ENCODE measurements at places on chromosomes 2 and 18.

GRCh38 chr2:109382951-109383350 is 230.8 kb downstream of the SEPTIN10 start:
- peak; percentile 82 for DNase-seq

DNA sequence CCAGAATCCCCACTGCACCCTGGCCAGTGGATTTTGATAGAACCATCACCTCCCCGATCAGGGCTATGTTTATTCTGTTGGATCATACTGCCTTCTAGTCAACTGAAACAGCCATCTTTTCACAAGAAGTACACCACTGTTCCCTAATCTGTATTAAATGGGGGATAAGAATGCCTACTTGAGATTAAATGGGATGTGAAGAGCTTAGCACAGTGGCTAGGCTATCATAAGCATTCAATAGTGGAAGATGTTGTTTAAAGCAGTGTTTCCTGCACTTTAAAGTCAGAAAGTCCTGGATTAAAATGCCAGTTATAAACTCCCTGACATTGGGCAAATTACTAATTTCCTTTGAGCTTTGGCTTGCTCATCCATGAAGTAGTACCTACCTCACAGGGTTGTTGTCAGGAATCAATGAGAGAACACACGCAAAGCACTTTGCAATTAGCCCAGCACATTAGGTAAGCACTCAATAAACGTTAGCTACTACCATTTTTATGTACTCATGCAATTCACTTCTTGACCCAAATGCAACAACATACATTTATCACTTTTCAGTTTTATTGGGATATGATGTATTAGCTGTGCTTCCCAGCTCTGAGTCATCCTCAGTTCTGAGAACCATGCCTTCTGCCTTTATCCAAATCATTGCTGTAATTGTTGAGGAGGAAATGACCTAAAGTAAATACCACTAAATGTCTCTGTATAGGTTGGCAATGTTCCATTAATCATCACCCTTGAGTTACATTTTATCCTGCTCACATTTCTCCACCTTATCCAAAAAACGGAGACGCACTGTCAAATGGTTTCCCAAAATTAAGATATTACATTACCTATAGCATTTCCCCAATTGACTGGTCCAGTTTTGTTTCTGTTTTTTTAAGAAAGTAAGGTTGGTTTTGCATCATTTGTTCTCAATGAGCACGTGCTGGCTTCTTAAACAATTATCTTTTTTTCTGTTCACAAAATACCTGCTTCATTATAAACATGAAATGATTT is 2.1 kb downstream of the TMEM247 start:
- no peak for DNase-seq

DNA sequence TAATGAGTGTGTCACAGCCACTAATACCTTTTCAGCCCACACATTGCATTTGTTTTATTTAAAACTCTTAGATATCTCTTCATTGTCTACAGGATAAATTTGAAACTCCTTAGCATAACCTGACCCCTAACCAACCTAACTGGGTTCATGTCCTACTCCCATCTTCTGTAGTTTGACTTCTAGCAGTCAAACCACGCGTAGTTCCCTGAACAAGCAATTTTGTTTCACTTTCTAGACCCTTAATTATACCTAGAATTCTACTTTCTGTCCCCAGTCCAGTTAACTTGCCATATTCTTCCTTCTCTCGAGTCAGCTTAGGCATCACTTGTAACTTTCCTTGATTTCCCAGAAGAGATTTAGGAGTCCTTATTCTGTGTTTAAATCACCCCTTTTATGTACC is 55.1 kb downstream of the RBBP8 start:
- DNase-seq, result no peak

DNA sequence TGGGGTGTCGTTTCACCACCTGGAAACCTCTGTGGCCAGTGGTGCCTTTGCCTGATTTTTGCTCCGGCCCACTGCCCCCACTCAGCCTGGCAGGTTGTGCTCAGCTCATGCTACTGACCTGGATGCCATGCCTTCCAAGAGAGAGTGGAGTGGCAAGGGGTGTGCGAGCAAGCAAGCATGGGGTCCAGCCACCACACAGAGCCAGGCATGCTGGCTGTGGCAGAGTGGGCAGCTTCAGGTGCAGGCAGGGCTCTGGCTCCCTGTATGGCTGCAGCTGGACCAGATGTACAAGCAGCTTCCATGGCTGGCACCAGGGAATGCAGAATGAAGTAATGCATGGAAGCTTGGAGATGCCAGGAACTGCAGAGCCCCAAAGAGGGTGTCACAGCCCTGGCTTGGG is 620.5 kb upstream of the SETBP1 start:
- no peak for DNase-seq

- no peak for DNase-seq
These were observed 73.2 kb downstream of the MAP4K4 start for GRCh38 chr2:101770726-101771125.
